SK-N-DZ (cell line): ENCODE measurements at places on chromosomes 6 and 20.

DNA sequence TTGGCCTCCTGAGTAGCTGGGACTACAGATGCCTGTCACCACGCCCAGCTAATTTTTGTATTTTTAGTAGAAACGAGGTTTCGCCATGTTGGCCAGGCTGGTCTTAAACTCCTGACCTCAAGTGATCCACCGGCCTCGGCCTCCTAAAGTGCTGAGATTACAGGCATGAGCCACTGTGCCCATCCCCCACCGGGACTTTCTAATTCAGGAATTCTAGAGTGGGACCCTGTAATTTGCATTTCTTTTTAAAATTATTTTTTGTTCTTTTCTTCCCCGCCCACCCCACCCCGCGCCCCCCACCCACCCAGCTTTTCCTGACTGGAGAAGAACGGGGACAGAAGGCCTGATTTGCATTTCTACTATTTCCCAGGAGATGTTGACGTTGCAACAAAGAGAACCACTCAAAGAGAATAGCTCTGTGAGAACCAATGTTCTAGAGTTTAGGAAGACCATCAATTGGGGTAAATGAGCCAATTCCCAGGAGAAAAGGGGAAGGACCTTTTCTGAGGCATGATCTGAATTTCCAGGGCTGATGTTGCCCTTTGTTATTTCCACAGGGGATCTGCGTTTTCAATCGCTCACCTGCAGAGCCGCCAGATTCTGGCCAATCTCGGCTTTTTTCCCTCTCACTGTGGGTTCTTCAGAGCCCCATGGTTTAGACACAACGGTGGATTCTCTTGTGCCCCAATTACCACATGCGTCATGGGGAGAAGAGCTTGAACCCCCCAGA, 33.2 kb upstream of the TFAP2C start:
- no peak for DNase-seq

DNA sequence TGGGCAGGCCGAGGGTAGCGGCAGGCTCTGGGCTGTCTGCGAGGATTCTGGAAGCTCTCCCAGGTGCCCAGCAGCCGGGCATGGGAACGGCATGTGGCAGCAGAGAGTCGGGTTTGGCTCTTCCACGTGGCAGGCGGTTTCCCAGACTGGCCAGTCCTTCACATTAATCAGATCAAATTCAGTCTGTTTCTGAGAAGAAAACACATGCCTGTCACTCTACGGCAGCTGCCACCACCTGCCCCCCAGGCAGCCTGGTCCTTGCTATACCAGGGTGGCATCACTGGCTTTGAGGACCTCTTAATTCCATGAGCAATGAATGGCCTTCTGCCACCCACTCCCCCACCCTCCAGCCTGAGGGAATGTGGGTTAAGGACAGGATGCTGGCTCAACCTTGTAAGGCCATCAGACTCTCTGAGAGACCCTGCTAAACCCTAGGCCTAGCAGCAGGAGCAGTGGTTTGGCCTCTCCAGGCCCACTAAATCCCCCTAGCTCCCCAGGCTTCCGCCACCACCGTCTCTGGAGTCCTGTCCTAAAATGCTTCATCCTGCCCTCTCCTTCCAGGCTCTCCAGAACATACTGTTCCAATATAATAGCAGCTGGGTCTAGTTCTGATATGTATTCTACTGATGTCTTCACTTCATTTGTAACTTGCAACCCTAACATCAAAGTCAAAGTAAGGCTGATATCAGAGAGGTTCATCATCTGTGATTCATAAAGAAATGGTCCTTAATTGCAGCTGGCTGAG, 47.8 kb downstream of the PLCG1 start:
- DNase-seq = no peak

DNA sequence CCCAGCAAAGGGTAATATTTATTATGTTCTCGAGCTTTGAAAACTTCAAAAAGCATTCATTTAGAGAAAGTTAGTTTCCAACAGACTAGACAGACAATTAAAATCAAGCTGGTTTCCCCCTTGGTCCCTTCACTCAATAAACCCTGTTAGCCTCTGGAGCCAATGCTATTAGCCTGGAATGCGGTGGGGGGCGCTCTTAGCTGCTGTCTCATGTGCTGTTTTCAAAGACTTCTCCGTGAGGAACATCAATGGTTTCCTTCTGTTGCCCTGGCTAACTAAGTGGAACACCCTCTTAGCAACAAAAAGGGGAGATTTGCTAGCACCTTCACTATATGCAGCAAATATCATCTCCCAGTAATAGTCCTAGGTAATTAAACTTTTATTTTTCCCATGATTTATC, 86.4 kb downstream of the LY86 start:
- no peak for DNase-seq

GRCh38 chr20:53834749-53835148, 235.6 kb downstream of the BCAS1 start:
- DNase-seq = no peak

DNA sequence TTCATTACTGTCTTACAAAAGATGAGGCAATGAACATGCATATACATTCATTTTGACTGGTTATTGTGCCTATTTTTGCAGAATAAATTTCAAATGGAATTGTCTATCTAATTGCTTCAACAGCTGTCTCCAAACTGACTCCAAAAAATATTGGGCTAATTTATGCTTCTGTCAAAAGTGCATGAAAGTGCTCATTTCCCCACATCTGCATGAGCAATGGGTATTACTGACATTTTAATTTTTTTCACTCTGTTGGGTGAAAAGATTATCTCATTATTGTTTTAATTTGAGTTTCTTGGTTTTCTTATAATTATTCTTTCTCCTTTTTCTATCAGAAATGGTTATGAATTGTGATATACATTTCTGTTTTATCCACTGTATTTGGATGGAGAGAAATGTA, 404.2 kb downstream of the QKI start:
- no peak for DNase-seq

GRCh38 chr20:828987-829386, 4.5 kb upstream of the FAM110A start:
- DNase-seq = peak; percentile 80

GRCh38 chr6:148750838-148751792, 4.3 kb downstream of the UST start:
- no peak for DNase-seq

- no peak for DNase-seq
Observed at GRCh38 chr6:111114482-111114881, 27.2 kb downstream of the SLC16A10 start.

DNA sequence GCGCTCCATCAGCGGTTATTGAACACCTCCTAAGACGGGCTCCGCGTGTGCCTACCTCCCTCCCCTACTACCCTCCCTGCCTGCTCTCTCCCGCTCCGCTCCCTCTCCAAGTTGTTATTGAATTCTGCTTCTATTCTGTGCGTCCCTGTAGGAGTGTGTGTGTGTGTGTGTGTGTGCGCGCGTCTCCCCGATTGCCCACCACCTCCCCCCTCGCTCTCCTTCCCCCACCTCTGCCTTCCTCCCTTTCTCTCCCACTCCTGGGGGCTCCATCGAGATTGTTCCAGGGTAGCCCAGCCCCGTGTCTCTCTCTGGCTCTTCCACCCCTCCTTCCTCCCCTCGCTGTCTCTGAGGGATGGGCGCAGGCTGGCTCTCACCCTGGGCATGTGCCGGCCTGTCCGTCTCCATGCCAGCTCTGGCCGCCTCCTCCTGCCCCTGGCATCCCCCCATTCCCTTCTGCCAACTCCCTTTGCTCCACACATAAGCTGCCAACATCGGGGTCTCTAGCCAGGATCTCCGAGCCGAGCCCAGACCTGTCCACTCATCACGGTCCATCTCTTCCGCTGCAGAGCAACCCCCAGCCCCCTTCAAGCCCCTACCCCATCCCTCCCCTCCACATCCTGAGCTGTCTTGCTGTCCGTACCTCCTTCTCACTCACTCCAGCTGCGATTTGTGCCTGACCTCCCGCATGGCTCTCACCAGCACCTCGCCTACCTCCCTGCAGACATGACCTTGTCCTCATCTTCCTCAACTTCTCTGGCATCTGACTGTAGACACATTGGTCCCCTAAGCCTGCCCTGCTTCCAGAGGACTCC, 68.5 kb downstream of the SRC start:
- DNase-seq = no peak

DNA sequence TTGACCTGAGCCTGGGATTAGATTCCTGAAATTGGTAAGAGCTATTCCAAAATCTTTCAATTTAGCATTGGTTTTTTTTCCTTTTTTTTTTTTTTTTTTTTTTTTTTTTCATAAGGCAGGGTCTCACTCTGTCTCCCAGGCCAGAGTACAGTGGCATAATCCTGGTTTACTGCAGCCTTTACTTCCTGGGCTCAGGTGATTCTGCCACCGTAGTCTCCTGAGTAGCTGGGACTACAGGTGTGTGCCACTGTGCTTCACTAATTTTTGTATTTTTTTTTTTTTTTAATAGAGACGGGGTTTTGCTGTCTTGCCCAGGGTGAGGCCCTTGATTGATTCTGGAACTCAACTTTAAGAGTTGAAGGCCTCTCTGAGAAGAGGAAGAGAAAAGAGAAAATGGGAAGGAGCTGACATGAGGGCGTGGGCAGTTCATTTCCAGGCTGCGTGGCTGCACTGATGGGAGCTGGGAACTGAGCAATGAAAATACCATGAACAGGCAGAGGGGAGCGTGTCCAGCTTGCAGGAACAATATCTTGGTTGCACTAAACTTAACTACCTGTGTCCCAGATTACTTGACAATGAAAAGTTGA, 24.6 kb downstream of the KDM1B start:
- no peak for DNase-seq

DNA sequence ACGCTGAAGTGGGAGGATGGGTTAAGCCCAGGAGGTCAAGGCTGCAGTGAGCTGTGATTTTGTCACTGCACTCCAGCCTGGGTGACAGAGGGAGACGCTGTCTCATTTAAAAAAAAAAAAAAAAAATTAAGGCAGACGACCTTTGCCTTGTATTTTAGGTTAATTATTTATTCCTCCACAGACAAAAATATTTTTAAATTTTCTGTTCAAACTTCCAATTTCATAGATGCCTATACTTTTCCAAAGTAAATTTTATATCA, 6.3 kb upstream of the SMIM28 start:
- peak; percentile 85 for DNase-seq
